ENCODE measurements at places on chromosomes 11 and 22.

- H3K4me3 ChIP-seq: no peak overlapping the region
- H3K27me3 ChIP-seq: peaks cover 48% of the 10 kb centered on the region
- DNase-seq: no peak
- H3K36me3 ChIP-seq: no peaks in the 10 kb centered on the region
Measured at GRCh38 chr11:70109006-70109405, 30.9 kb downstream of the ANO1 start.

DNA sequence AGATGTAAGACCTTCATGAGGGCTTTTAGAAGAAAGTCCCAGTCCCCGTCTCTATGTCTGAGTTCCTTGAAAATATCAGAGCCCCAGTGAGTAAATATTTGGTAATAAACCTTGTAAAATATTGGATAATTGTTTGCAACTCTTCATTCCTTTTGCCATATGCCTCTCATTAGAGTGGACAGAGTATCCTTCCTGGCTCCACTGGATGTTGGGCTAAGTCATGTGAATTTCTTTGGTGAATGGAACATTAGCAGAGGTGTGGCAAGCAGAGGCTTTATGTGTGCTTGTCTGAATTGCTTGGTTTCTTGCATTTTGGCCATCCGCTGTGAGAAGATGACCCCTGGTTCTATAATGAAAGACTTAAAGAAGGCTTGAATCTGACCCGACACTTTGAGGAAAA, 490.3 kb downstream of the METTL15 start:
- H3K27ac ChIP-seq: no peak overlapping the region
- H3K27me3 ChIP-seq: no peaks in the 10 kb centered on the region
- H3K4me3 ChIP-seq: no peak overlapping the region
- no peak for DNase-seq
- H3K4me1 ChIP-seq: no peaks in the 10 kb centered on the region
- H3K36me3 ChIP-seq: no peaks in the 10 kb centered on the region

- DNase-seq: no peak
- no peak overlapping the region for H3K4me3 ChIP-seq
- no peaks in the 10 kb centered on the region for H3K4me1 ChIP-seq
- H3K27me3 ChIP-seq: peaks cover 19% of the 10 kb centered on the region
- no peaks in the 10 kb centered on the region for H3K36me3 ChIP-seq
Measured at GRCh38 chr22:46531581-46532175, 5.7 kb downstream of the CELSR1 start.

DNA sequence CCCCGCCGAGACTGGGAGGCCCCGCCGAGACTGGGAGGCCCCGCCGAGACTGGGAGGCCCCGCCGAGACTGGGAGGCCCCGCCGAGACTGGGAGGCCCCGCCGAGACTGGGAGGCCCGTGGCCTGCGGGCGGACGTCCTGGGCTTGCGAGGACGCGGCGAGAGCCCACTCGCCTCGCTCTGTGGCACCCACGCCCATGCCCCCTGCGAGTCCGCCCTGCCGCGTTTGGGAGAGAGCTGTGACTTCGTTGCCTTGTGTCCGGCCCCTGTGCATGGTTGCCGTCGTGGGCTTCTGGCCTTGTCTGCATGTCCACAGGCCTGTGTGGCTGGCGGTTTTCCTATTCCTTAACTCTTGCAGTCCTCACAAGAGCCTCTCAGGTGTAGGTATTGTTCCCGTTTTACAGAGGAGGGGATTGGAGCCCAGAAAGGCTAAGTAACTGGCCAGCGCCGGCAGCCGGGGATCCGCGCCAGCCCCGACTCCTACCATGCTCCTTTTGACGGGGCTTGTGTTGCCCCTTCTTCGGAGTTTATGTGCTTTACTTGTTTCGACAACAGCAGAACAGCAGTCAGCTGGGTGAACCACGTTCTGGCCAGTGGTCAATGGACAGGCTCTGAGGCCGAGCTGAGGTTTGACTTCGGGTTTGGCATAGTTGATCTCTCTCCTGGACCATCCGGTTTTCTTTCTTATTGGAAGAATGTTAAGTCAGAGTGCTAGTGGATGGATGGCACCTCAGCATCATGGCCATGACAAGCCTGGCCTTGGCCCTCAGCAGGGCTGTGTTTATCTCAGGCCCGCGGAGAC, 741 bp downstream of the PHRF1 start:
- H3K27me3 ChIP-seq: no peaks in the 10 kb centered on the region
- H3K36me3 ChIP-seq: peaks cover 44% of the 10 kb centered on the region
- no peak for DNase-seq
- peak overlapping the region; percentile 100 for H3K27ac ChIP-seq
- H3K4me1 ChIP-seq: peaks cover 43% of the 10 kb centered on the region
- H3K4me3 ChIP-seq: peak overlapping the region; percentile 90

- no peak overlapping the region for H3K4me3 ChIP-seq
- H3K36me3 ChIP-seq: peaks cover 31% of the 10 kb centered on the region
- no peaks in the 10 kb centered on the region for H3K27me3 ChIP-seq
- DNase-seq: no peak
- H3K27ac ChIP-seq: no peak overlapping the region
Measured at GRCh38 chr22:50360578-50360977, 17.5 kb downstream of the PPP6R2 start.

GRCh38 chr11:58923300-58923788, 15.9 kb upstream of the GLYATL1 start:
- no peak overlapping the region for H3K4me3 ChIP-seq
- no peaks in the 10 kb centered on the region for H3K4me1 ChIP-seq
- H3K27ac ChIP-seq: no peak overlapping the region
- no peaks in the 10 kb centered on the region for H3K36me3 ChIP-seq

GRCh38 chr11:9138612-9139579, 47.5 kb upstream of the SCUBE2 start:
- no peak overlapping the region for H3K4me3 ChIP-seq
- H3K4me1 ChIP-seq: no peaks in the 10 kb centered on the region
- no peak for DNase-seq
- H3K36me3 ChIP-seq: peaks cover 61% of the 10 kb centered on the region

DNA sequence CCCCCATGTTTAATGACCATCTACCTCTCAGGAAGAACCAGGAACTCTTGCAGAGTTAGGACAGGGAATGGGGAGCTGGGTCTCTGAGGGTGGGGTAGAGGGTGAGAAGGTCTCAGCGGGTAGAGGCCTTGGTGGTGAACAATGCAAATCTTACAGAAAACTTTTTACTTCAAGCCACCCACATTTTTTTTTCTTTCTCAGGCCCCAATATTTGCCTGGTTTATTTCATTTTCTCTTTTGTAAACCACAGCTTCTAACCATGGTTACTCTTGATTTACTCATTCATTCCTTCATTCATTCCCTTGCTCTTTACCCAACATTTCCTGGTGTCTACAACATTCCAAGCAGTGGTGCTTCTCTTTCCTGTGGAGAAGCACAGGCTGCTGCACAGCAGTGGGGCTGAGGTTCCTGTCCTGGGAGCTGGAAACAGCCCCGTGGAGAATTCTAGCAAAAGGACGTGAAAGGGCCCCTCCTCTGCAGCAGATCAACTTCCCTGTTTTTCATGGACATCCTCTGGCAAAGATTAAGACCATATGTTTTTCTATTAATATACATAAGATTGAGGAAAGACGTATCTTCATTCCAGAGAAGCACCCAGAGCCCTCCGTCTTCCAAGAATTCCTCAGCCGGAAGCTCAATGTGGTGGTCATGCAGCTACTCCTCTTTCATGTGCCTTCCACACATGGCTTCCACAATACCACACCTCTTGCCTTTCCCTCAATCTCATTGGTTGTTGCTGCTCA, 224.4 kb upstream of the SESN3 start:
- H3K4me3 ChIP-seq: no peak overlapping the region
- DNase-seq: no peak
- no peaks in the 10 kb centered on the region for H3K36me3 ChIP-seq
- no peaks in the 10 kb centered on the region for H3K27me3 ChIP-seq
- no peak overlapping the region for H3K27ac ChIP-seq
- peaks cover 25% of the 10 kb centered on the region for H3K4me1 ChIP-seq

Measured in K562 (cell line).